ENCODE measurements at places on chromosomes 5 and 9.
A peak's percentile ranks its signal among the peaks of the same experiment; 100 is the strongest.

DNA sequence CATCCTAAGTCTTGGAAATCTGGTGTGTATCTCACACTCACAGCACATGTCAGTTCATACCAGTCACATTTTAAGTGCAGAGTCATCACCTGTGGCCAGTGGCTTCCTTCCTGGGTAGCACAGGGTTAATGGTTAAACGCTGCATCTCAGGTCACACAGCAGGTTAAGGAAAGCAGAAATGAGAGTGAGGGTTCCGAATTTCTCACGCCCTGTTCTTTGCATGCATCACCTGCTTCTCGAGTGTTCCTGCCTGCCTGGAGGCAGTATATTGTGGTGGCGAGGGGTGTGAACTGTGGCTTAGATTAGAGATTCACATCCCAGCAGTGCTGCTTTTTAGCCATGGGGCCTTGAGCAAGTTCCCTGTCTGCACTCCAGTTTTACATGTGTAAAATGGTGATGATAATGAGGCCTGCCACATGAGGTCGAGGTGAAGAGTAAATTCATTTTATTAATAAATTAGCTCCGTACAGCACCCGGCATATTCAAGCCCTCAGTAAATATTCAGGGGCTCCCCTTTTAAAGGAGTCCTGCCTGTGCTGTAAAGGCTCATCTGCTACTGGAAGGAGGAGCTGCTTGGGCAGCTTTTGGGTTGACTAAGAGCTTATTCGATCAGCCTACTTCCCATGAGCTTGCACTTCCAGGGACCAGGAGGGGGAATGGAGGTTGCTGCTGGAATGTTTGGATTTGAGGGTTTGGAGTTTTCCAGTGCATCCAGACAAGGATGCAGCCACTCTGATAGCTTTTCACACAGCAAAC is 61.1 kb upstream of the SAP30L start:
- no peak for DNase-seq

- DNase-seq, result no peak
These were observed 9.7 kb downstream of the SH3TC2 start for GRCh38 chr5:149053072-149053695.

- peak; percentile 2 for DNase-seq
These were observed 71.8 kb upstream of the MAMDC2 start for GRCh38 chr9:69971643-69972449.

DNA sequence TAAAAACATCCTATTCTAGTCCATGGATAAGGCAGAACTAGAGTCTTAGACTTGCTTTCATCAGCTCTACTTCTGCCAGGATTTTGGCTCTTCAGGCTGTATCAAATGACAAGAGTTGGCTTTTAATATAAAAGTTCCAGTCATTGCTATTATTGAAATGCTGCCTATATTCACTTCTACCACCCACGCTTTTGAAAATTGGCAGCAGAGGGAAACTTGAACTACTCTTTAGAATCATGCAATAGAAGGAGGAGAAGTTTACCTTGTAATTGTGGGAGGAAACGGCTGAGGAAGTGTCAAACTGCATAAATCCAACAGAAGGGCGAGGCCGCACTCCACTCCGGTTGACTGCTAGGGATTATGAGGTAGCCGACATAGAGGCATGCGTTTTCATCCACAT is 122.6 kb upstream of the BASP1 start:
- no peak for DNase-seq

- DNase-seq, result no peak
These were observed 276.6 kb upstream of the IRX2 start for GRCh38 chr5:3027866-3028635.

DNA sequence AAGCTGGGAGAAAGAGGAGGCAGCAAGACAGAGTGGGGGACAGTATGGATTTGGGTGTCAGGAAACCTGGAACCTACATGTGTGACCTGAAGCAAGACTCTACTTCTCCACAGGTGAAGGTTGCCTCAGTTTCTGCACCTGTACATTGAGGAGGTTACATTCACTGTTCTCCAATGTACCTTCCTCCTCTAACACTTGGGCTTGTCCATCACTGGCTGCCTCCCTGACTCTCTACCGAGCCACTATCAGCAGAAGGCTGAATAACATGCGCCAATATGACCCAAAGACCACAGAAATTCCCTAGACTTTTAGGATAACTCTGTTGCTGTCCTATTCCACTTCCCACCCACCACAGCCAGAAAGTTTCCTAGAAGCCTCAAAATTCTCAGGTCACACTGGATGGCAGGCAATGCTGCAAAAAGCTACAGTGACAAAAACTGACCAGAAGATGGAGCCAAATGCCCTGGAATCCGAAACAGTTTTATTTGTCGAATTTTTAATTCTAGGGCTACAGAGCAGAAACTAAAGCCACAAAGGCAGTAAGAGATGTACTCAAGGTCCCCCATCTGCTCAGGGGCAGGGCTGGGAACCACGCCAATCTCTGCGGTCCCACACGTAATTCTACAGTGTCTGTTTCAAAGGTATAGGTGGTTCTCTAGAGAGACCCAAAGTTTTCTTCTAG is 64.4 kb downstream of the FAM114A2 start:
- no peak for DNase-seq

- DNase-seq, result no peak
These were observed 421.7 kb upstream of the TYRP1 start for GRCh38 chr9:12271421-12271891.

GRCh38 chr5:138305797-138306196 is 25.8 kb downstream of the CDC25C start:
- no peak for DNase-seq

DNA sequence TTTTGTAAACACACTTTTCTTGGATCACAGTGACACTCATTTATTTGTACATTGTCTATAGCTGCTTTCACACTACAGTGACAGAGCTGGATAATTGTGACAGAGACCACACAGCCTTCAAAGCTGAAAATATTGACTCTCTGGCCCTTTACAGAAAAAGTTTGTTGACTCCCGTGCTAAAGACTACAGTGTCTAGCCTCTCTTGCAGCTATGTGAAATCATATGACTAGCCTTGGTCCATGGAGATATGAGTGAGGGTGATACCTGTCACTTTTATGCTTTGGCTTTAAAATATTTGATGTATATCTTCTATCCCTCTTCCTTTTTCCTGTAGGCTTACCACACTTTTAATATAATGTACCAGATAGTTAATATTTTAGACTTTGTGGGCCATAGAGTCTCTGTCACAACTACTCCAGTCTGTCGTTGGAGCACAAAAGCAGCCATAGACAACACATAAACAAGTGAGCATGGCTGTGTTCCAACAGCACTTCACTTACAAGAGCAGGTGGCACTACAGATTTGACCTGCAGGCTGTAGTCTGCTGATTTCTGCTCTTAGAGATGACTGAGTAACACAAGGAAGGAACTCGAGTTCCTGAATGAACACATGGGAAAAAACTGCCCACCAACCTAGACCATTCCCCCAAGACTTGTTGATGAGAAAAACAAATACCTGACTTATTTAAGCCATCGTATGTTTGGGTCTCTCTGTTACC is 73.5 kb upstream of the ANKRD55 start:
- DNase-seq, result no peak

DNA sequence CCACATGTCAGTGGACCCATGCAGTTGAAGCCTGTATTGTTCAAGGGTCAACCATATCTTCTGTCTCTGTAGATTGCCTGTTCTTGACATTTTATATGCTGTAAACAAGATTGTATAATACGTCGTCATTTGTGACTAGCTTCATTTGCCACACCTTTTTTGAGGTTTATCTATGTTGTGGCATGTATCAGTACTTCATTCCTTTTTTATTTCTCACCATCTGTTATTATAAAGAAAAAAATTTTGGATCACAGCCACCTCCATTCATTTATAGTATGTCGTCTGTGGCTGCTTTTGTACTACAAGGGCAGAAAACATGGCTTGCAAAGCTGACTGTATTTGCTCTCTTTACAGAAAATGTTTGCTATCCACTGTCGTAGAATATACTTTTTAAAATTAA is 72.4 kb downstream of the TEK start:
- no peak for DNase-seq

DNA sequence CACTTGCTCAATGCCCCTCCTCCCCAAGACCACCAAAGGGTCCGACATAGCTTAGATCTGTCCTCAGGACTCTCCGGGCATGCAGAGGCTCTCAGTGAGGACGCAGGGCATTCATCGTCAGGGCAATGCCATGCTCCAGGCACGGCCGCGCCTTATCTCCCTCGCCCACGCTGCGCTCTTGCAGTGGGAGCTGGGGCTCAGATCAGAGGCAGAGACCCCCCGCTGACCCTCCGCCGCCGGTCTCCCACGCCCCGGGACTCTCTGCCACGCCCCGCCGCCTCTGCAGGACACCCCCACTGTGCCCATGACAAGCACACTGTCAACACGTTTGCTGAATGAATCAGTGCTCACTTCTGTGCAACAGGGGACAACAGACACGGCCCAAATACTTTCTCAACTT is 140.7 kb downstream of the ADAMTS2 start:
- no peak for DNase-seq

- no peak for DNase-seq
These were observed 33.2 kb upstream of the IL7R start for GRCh38 chr5:35823347-35824098.

- DNase-seq, result no peak
These were observed 379.5 kb upstream of the EDIL3 start for GRCh38 chr5:84764227-84764626.

DNA sequence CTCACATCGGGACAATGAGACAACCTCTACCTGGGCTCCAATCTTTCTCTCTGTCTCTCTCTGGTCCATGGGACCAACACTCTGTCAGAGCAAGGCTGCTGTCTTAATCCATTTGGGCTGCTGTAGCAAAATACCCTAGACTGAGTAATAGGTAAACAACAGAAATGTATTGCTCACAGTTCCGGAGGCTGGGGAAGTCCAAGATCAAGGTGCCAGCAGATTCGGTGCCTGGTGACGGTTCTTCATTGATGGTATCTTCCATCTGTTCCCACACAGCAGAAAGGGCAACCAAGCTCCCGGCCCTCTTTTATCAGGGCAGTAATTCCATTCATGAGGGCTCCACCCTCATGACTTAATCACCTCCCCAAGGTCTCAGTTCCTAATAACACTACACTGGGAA is 61.3 kb upstream of the SPOCK1 start:
- no peak for DNase-seq

DNA sequence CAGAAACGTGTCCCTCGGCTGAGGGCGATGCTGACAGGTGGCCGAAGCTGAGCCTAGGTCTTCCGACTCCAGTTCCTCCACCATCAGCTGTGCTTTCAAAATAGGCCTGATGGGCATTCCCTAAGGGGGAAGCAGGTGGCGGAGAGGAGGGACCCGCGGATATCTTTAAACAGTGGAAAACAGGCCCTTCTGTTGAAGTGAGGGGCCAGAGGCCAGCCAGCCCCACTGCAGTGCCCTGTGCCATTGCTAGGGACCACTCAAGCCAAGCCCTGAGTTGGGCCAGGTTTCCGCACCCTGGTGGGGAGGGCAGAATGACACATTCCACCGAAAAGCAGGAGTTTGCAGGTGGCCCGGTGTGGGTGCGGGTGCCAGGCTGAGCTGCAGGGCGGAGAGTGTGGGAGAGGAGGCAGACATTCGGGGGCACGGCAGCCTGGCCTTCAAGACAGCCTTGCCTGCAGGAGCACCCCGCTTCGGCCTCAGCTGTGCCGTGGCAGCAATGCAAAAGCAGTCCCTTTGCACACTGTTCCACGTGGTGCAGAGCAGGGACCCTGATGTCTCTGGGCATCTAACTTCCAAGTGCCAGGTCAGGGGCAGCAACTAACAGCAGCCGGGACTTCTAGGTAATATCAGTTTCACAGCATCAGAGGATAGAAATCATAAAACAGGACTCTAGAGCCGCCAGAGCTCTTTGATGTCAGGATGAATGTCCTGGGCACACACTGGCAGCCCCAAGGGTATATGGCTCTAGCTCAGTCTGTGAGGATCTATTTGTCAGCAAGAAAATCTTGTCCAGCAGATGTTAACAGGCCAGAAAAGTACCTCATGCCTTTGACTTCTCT is 17.2 kb downstream of the HNRNPH1 start:
- DNase-seq, result no peak

DNA sequence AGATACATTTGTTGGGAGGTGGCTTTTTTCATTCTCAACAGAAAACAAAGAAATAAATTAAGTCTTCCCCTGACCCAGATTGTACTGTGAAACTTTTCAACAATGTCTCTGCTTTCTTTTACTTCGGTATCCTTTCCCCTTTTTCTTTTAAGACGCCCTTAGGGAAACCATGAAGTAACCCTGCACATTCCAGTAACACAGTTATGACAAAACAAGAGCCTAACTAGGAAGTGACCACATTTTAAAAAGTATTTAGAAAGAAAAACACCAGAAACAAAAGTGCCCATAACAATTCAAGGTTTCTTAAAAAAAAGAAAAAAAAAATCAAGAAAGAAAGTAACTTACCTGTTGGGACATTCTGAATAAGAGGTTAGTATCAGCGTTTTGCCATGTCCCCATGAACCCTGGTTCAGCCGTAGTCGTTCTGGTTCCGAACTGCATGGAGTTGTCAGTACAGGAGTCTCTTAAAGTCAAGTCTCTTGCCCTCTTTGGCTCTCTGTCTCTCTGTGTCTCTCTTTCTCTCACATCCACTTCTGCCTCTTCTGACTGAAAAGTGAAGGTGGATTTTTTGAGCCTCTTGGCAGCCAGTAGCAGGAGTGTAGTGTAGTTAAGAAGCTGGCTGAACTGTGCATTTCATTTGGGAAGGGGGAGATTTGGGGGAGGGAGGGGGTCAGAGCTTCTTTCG is 142.9 kb downstream of the BNC2 start:
- DNase-seq, result no peak

DNA sequence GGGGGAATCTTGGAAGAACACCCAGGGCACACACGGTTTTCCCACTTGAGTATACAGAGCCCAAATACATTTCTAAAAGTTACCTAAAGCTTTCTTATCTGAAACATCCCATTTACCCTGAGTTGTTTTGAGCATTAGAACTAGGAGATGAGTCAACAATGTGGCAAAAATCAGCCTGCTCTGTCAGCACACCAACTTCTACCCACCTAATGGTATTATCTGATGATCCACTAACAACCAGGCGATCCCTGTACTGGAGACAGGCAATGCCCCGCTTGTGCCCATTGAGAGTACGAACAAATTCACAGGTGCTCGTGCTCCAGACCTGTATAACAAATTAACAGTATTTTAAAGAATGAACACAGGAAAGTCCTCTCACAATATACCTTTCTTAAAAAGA is 87.0 kb downstream of the SMIM23 start:
- DNase-seq, result no peak

DNA sequence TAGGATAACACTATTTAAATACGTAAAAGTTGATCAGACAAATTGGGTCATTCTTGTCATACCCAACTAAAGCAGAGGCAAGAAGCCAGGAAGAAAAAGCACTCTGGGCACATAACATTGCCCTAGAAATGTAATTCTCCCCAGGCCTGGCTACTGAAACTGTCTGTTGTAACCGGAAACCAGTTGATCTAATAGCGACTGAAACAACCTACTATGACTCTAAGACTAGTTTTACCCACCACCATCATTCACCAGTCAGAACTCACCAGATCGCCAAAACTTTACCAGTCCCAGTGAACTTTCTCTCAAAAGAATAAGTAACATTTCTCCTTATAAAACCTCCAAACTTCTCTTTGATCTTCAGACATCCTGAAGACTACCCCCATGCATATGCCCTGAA is 99.3 kb upstream of the WWC1 start:
- DNase-seq, result no peak

DNA sequence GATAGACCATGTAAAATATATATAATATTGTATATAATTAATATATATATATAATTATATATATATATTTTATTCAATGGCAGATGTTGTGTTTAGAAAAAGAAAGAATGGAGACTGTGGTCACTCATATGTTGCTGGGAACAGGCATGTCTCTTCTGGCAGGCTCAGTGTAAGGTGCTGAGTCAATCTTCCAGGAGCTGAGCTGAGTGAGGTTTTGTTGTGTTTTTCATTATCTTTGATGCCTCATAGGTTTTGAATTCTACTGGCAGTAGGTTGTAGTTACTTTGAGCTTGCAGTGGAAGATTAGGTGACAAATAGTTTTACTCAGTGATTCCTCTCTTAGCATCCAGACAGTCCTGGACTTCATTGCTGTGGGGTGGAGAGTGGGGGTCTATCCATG is 561.3 kb downstream of the IRX1 start:
- DNase-seq, result no peak
